ENCODE measurements at places on chromosomes 2 and 18.

DNA sequence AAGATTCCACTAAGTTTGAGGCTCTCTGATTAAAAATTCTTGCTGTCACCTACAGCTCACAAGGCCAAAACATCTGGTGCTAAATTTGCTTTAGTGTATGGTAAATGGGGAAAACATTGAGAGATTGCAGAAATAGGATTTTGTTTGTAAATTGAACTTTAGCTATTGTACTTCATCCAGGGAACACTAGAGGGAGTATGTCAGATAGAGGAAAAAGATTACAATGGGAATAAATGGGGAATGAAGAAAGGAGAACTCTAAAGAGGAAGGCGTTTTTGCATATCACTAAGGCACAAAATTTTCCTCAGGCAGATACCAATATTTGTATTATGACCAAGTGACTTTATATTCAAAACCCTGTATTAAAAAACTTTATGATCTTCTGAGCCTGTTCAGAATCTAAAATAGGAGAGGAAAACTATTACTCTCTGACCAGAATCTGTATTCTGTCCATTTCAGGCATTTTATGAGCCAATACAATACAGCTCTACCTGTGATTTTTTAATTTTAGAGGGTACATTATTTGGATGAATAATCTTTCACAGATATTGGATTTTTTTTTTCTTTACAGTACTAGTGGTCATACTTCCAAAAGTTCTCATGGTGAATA is 52.3 kb upstream of the ITGB6 start:
- DNase-seq = no peak

DNA sequence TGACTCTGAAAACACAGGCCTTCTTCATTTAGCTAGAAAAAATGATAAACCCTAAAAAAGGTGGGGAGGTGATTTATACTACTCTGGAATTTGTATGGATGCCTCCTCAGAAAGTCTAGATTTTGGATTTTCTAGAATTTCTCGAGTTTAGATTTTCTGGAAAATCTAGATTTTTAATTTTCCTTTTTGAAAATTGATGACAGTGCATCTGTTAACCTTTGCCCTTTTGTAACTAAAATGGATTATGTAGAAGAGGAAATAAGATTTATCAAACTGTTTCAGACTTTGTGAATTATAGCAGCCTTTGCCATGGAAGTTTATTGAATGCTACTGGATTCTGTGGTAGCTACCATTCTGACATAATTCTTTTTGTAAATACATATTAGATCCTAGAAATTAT is 75.6 kb upstream of the RBM44 start:
- no peak for DNase-seq

GRCh38 chr18:62030091-62030985 is 137.5 kb upstream of the RNF152 start:
- DNase-seq = no peak

DNA sequence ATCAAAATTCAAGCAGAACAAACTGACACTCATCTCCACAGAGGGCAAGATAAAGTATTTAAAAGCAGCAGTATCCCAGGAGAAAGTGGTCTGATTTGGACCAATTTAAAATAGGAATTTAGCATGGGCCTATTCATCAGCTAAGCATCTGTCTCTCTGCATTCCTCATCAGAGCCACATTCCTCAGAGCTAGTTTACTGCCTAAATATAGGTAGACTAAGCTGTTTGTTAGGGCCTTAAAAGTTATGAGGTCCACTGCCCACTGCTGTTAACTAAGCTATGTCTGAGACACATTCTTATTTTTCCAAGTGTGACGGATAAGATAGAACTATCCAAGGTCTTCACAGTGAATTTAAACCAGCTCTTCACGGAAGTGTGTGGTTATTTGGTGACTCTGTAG is 17.6 kb downstream of the NEB start:
- no peak for DNase-seq

GRCh38 chr2:238282861-238283738 is 5.3 kb downstream of the PER2 start:
- DNase-seq = no peak
